ENCODE measurements at places on chromosomes 12 and 14.
A peak's percentile ranks its signal among the peaks of the same experiment; 100 is the strongest.

DNA sequence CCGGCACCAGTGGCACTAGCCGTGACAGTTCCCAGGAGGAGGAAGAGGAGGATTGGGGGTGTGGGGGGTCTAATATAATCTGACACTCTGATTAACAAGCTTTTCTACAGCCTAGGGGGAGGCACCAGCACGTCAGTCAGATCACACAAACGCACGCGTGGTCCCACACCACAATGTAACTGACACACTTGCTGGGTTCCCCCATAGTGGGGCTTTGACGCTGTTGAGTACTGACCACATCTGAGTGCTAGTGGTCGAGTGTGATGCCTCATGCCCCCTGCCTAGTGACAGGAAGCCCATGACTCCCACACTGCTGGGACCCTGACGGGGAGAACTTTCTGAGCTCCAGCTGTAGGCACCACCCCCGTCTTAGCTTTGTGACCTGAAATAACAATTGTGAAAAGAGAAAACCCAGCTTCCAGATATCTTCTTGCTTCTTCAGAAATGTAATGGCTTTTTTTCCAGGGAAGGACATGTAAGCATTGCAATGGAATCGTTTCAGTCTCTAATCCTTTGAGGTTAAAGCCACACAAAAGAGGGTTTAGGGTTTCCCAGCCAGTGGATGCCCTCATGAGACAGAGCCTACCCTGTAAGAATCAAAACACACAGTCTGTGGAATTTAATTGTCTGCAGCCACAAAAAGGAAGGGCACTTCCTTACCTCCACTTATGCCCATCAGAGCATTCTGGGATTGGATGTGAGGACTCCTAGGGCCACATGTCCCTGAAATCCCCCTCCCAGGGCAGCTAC is 183.9 kb downstream of the PIWIL1 start:
- DNase-seq = no peak

- no peak for DNase-seq
Measured at GRCh38 chr12:39405580-39405979, 37.3 kb downstream of the KIF21A start.

GRCh38 chr14:23097786-23098185 is 2.5 kb downstream of the C14orf119 start:
- no peak for DNase-seq

GRCh38 chr12:54349679-54350078 is 14.6 kb downstream of the GPR84 start:
- no peak for DNase-seq

DNA sequence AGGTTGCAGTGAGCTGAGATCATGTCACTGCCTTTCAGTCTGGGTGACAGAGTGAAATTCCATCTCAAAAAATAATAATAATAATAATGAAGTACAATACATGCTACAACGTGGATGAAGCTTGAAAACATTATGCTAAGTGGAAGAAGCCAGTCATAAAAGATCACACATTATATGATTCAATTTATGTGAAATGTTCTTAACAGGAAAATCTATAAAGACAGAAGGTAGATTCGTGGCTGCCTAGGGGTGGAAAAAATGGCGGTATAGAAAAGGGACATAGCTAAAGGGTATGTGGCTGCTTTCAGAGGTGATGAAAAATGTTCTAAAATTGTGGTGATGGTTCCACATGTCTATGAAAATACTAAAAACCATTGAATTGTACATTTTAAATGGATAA is 41.0 kb upstream of the AMIGO2 start:
- DNase-seq = no peak

DNA sequence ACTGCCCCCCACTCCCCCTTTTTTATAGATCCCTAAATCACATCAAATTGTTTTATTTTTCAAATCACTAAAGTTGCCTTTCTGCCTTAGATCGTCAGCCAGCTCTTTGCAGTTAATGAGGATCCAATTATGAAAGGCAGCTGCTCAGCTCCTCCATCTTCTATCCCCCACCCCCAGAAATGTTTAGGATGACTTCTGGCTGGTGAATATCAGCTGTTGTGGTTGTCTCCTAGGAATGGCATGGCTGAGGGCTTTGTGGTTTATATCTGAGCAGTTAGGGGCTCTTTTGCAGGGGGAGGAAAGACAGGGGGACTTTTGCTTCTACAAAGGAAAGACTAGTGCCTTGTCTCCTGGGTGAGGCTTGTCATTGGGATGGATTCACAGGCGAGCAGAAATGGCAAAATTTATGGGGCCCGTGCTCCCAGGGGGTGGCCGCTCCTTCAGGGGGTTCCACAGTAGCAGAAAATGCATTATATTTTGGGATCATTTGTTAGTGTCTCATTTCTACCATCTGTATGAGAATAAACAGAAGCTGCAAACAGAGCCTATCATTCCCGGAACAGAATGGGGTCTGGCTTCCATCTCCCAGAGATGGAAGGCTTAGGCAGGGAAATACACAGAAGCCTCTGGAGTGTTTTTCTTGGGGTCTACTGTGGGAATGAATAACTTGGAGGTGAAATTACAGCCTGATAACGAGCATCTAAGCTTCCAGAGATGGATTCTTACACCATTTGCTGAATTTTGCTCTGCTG is 6.5 kb downstream of the JDP2 start:
- no peak for DNase-seq

DNA sequence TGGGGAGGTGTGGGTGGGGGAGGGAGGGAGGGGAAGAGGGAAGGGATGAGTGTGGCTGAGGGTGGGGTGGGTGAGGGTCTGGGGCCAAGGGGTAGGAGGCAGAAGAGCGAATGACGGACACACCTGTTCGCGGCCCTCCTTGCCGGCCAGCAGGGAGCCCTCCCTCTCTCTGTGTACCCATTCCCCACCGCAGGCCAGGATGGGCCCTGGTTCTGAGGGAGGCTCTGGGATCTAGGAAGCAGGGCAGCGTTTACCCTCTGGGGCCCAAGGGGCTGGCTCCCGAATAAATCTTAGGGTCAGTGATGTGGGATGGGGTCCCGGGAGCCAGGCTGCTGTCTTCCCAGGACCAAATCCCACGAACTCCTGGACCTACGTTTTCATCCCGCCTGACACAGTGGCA is 46.0 kb upstream of the ESRRB start:
- no peak for DNase-seq

GRCh38 chr12:66674495-66675122 is 4.3 kb downstream of the GRIP1 start:
- no peak for DNase-seq

- DNase-seq = no peak
Measured at GRCh38 chr12:39804479-39804878, 184.9 kb upstream of the ABCD2 start.

DNA sequence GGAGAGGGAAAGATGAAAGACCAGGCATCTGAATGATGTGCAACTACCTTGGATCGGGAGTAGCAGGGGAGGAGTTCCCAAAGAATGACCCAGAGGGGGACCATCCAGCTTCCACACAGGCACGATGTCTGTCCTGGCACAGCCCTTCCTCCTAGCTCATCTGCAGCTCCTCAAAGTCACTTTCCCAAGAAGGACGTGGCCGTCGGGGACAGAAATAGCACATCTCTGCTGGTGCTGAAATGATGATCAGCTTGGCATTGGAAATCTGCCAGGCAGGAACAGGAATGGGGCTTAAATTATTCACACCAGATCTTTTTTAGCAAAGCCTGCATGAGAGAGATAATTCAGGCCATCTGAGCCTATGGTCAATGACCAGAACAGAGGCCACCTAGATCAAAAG is 41.7 kb downstream of the TSPAN11 start:
- peak; percentile 58 for DNase-seq

DNA sequence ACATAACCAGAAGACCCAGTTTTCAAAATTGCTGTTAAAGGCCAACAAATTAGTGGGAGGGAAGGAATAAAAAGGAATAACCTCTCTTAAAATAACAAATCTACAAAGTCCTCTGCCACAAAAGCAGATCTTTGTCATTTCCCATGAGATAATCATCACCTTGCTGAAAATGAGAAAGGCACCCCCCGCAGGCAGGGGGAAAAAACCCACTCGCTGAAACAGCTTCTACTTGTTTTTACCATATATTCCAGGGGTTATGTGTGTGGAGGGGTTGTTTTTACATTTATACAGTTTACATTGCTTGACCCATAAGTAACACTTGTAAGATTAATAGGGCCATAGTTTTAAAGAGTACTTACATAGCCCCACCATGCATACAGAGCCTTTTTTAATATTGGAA is 131.0 kb downstream of the PRICKLE1 start:
- no peak for DNase-seq

- DNase-seq = peak; percentile 64
Measured at GRCh38 chr14:90577661-90578282, 180.9 kb downstream of the CALM1 start.

DNA sequence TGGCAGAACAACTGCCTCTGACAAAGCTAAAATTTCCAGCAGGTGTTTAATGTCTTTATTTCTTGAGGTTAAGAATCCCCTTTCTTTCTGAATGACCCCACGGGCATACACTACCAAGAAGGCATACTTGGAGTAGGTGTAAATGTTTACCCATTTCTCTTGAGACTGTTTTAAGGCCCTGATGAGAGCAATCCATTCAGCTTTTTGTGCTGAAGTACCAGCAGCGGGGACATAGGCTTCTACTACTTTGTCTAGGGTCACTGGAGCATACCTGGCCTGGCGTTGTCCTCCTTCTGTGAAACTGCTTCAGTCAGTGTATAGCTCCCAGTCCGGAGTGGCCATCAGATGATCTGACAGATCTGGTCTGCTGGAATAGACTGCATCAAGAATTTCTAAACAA is 22.7 kb downstream of the ANG start:
- DNase-seq = no peak

- DNase-seq = peak; percentile 98
Measured at GRCh38 chr14:44897041-44897844, 64.5 kb downstream of the KLHL28 start.

DNA sequence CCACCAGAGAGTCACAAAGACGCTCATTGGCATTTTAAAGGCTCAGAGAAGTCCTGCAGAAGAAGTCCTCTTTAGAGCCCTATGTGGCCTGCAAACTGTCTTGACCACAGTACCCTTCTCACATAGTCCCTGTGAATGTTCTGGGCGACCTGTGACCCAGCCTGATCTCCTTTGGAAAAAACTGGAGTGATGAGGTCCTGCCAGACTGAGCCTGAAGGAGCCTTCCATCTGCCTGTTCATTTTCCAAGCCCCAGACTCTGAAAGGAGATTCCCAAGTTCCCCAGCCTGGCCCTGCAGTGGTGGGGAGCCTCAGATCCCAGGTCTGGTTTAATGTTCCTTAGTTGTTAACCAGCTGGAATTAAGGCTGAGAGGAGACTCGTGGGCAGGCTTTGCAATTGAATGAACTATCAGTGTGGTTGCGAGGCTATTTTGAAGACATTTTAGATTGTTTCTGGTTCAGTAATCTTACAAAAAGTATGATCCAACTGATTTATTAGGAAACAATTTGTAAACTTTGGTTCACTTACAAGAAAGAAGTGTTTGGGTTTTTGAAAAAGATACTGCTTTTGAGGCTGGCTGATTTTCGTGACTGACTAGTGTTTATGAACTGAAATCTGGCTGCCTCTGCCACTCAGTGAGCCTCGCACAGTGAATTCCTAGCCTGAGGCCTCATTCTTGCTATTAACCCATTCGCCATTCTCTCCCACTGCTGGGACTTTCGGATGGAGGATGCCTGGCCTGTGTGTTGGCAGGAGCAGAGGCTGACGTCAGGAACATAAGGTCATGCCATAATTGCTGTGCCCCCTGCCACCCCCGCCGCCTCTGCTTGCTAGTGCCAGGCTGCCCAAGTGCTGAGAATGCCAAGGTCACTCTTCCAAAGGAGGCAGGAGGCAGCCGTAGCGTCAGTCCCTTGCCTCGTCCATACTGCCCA is 249.0 kb downstream of the CACNA1C start:
- peak; percentile 42 for DNase-seq

DNA sequence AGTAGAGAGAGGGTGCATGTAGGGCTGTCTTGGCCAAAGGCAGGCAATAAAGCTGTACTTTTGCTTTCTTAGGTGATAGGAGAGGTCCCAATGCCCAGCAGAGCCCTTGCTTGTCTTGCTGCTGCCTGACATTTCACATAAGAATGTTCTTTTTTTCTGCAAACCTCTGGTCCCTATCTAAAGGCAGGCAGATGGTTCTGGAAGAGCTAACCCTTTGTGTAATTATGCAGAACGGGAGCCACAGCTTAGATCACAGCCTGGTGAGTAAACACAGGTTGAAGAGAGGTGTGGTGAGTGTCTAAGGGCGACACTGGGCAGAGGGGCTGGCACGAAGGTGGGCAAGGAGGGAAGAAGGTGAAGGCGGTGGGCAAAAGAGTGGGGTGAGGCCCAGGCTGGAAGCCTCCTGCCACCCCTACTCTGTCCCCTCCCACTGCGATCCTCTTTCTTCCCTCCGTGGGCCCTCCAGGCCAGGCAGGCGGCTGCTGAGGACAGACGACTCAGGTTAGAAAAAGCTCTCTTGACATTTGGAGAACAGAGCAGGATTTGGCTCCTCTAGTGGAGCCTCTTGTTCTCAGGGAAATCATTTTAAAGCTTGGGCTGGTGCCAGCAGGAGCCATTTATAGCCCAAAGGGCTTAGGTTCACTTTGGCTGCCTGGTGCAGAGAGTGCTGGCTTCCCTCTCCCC is 42.8 kb downstream of the PRMT8 start:
- peak; percentile 87 for DNase-seq

DNA sequence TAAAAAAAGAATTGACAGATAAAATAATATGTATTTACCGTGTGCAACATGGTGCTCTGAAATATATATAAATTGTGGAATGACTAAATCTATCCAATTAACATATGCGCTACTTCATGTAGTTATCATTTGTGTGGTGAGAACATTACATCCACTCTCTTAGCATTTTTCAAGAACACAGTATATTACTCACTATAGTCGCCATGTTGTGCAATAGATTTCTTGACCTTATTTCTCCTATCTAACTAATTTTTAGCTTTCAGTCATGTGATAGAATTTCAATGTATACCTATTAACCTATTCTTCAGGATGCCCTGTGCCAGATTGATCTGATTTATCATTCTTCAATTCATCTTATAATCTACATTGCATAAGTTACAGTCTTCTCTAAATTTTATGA is 178.6 kb downstream of the BCAT1 start:
- no peak for DNase-seq

DNA sequence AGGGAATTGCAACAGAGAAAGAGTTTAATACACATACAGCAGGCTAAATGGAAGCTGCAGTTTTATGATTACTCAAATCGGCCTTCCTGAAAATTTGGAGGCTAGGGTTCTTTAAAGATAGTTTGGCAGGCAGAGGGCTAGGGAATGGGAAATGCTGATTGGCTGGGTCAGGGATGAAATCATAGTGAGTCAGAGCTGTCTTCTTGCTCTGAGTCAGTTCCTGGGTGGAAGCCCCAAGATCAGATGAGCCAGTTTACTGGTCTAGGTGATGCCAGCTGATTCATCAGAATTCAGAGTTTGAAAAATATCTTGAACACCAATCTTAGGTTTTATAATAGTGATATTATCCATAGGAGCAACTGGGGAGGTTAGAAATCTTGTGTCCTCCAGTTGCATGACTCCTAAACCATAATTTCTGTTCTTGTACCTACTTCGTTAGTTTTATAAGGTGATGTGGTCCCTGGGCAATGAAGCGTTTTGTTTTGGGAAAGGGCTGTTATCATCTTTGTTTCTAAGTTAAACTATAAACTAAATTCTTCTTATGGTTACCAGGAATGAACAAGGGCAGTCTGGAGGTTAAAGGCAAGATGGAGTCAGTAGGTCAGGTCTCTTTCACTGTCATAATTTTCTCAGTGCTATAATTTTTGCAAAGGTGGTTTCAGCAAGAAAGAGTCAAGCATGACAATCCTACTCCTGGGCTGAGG is 257.8 kb upstream of the CCDC196 start:
- DNase-seq = no peak

- no peak for DNase-seq
Measured at GRCh38 chr14:25108959-25109358, 59.0 kb upstream of the STXBP6 start.

GRCh38 chr12:6735448-6736191 is 11.8 kb downstream of the COPS7A start:
- peak; percentile 83 for DNase-seq

- no peak for DNase-seq
Measured at GRCh38 chr14:92847278-92847677, 53.2 kb downstream of the GOLGA5 start.

Measured in cerebellum (tissue), 4 donors.